T-cell (primary cell): ENCODE measurements at places on chromosomes 2 and 18. TPM values are rescaled to one million over a fixed set of nuclear protein-coding genes. Genes with fewer than 3 reads are reported as not detected.

Gene STEAP3
- 0.46 TPM for total RNA-seq

Gene RAB17
- total RNA-seq, result not detected

Gene RSAD2
- 3.2 TPM for total RNA-seq

Gene RAMP1
- not detected for total RNA-seq

DNA sequence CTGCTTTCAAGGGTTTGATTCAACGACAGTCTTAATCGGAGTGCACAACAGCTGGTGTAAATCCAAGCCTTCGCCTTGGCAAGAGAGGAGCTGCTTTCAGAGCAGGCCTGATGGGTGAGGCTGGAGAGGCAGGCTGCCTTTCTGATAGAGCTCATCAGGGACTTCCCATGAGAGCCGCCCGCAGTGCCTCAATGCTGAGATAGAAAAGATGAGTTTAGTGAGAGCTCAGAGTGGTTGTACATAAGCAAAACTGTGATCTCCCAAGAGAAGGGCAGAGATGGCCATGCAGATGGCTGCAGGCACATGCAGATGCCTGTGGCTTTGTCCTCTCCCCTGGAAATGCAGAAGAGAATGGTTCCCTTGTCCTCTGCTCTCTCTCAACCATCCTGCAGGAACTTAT, 122.1 kb downstream of the ARL4C start:
- H3K27me3 ChIP-seq, result no peaks in the 10 kb centered on the region
- no peaks in the 10 kb centered on the region for H3K36me3 ChIP-seq
- no peak for DNase-seq
- H3K4me3 ChIP-seq, result no peak overlapping the region

DNA sequence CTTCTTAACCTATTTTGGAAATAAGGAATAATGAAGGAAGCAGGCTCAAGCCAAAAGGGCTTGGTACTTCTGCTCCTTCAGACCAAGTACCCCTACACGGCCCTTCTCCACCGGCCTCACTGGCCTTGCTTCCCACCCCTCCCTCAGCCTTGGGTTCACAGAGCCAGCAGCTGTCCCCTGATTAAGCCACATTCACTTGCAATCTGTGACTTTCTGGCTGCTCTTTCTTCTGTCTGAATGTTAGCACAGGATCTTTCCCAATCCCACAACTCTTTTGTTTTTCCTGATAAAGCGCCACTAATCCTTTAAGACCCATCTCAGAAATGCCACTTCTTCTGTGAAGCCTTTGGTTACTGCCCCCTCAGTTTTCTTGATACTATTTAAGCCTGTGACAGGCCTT, 52.4 kb downstream of the REEP1 start:
- no peak for DNase-seq
- no peaks in the 10 kb centered on the region for H3K36me3 ChIP-seq

GRCh38 chr2:36511858-36512603, 85.9 kb downstream of the FEZ2 start:
- H3K36me3 ChIP-seq, result no peaks in the 10 kb centered on the region
- H3K4me1 ChIP-seq, result no peaks in the 10 kb centered on the region
- H3K27me3 ChIP-seq, result no peaks in the 10 kb centered on the region

- no peak for DNase-seq
- H3K36me3 ChIP-seq, result no peaks in the 10 kb centered on the region
- H3K27me3 ChIP-seq, result no peaks in the 10 kb centered on the region
- H3K4me3 ChIP-seq, result no peak overlapping the region
Observed at GRCh38 chr2:28683100-28683706, 68.4 kb upstream of the PPP1CB start.

DNA sequence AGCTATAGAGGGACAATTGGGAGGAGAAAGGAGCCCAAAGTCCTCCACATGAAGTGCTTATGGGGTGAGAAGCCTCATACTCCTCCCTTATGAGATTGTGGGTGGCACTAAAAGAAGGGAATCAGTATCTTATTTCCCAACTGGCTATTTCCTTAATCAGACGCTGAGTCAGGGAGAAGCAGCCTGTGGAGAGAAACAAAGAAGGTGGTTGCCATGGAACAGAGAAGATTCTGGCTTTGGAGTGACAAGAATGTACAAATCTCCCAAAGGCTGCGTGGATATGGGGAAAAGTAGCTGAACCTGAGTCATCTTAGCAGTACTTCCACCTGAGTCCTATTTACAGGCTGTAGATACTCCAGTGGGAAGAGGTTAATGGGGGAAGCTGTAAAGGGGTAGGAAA, 115.8 kb upstream of the CWC22 start:
- H3K4me3 ChIP-seq, result no peak overlapping the region
- no peaks in the 10 kb centered on the region for H3K36me3 ChIP-seq
- H3K4me1 ChIP-seq, result no peaks in the 10 kb centered on the region
- peaks cover 5% of the 10 kb centered on the region for H3K27me3 ChIP-seq
- no peak overlapping the region for H3K27ac ChIP-seq
- DNase-seq, result no peak
